ENCODE measurements at places on chromosomes 5 and 9.

GRCh38 chr5:179254638-179255271, 90.5 kb downstream of the ADAMTS2 start:
- no peak for DNase-seq

DNA sequence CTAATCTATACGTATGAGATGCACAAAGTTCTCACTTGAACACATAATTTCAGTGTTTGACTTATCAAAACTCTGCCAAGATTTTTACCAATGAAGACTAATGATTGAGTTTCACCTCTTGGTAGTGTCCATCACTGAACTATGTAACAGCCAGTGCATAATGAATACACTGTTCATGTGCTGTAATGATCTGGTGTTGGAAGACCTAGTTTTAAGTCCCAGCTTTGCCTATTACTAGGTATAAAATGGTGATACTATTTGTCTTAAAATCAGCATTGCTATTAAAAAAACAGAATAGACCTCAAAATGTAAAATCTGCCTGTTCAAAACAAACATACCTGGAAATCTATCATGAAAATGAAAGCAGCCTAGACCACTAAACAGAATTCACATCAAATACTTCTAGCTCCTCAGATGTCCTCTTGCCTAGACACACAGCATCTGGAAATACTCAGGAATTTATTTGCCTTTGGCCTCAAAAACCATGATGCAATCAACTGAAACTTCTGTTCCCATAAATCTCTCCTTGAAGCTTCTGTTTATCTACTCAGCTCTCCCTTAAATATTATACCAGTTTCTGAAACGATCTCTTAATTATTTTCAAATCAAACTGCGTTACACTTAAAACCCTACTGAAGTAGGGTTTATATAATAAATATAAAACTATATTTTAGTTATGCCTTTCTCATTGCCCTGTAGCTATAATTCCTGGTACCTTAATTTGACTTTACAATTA, 38.1 kb downstream of the MRPS27 start:
- peak; percentile 40 for DNase-seq

DNA sequence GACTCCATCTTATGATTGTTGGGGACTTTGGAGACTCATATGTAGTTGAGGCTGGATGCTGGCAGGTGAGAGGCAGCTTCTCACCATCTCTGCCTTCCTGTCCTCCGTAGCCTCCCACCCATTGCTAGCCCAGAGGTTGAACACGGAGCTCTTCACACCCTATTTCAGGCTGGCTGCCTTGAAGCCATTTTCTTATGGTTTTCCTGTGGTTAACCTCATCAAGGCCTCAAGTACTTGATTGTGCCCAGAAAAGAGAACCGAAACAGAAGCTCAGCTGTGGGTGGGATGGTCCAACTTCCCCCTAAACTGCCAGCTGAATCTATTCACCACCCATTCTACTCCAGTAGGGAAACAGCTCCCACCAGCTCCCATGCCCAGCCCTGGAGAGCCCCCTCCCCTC, 102.9 kb downstream of the LIFR start:
- DNase-seq: no peak

DNA sequence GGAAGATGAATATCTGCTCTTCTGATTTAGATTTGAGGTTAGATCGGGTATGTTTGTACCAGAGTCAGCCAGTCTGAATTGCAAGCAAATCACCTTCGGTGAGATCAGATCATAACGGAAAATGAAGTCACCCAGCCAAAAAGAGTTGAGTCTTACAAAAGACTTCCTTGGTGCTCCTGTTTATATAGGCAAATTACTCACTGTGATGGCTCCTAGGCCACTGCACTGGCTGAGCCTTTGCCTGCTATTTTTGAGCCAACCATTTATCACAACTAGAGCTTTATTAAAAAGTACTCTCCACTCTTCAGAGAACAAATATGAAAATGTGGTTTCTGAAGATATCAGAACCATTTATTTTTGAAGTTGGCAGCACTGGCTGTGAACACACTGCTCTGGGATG, 277.7 kb upstream of the PCSK5 start:
- DNase-seq: no peak

GRCh38 chr9:13064676-13065075, 214.8 kb downstream of the MPDZ start:
- DNase-seq: no peak

- no peak for DNase-seq
Observed at GRCh38 chr5:57054671-57055070, 102.7 kb upstream of the MIER3 start.

- DNase-seq: peak; percentile 8
Observed at GRCh38 chr5:50606179-50606578, 60.3 kb upstream of the PARP8 start.

GRCh38 chr5:56128113-56128512, 105.0 kb downstream of the ANKRD55 start:
- DNase-seq: no peak

- no peak for DNase-seq
Observed at GRCh38 chr5:100496296-100496695, 38.9 kb upstream of the FAM174A start.

DNA sequence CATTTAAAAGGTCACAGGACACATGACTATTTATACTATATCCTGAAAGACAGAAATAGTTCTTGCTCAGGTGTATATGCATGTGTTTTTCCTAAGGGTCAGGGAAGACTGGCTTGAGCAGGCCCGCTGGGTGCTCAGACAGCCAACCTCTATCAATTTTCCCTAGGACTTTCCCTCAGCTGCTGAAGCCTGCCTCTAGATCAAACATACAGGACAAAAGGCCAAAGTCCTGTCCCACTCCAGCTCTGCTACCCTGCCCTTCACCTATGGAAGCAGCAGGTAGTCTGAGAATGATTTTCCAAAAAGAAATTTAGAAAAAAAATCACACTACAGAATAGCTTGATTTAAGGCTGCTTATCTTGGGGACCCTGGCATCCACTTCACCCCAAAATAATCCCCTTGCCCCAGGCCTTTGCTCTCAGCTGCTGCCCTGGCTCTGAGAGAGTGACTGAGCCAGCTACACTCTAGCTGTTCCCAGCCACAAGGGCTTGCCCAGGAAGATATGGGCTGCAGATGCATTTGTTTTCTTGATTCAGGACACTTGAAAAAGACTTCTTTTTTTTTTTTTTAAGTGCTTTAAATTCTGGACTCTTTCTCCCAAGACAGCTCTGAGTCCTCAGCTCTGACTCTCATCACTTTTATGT, 42.5 kb downstream of the KLHL3 start:
- DNase-seq: no peak

GRCh38 chr5:127561254-127561653, 43.8 kb downstream of the PRRC1 start:
- DNase-seq: peak; percentile 67

DNA sequence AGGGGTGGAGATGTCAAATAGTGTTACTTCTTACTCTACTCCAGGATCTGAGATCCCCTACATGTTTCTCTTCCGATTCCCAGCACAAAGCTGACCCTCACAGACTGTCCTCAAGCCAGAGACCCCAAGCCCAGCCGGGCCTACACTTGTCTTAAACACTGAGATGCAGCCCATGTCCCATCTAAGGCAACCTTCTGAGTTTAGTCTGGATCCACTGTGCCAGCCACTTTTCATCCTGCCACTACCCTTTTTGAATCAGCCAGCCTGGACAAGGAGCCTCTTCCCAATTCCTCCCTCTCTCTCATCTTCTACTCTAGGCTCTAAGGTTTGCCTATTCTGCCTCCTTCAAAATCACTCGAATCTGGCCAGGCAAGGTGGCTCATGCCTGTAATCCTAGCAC, 6.2 kb upstream of the MYORG start:
- no peak for DNase-seq

- DNase-seq: no peak
Observed at GRCh38 chr9:72363908-72364678, 915 bp downstream of the ZFAND5 start.

DNA sequence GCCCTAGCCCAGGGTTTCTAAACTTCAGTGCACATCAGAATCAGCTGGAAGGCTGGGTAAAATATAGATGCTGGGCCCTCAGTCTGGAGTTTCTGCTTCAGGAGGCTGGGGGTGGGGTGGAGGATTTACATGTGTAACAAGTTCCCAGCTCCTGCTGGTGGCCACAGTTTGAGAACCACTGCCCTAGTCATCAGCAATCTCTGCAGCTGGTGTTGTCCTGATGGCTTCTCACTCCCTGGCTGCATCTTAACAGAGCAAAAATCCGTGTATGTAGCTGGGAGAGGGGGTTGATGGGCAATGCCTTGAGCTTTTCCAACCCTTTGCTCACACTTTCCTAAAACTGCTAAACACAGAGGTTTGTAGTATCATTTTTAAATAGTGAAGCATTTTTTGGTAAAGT, 186.0 kb upstream of the KLF9 start:
- no peak for DNase-seq

- no peak for DNase-seq
Observed at GRCh38 chr5:5285906-5286305, 136.6 kb upstream of the ICE1 start.

DNA sequence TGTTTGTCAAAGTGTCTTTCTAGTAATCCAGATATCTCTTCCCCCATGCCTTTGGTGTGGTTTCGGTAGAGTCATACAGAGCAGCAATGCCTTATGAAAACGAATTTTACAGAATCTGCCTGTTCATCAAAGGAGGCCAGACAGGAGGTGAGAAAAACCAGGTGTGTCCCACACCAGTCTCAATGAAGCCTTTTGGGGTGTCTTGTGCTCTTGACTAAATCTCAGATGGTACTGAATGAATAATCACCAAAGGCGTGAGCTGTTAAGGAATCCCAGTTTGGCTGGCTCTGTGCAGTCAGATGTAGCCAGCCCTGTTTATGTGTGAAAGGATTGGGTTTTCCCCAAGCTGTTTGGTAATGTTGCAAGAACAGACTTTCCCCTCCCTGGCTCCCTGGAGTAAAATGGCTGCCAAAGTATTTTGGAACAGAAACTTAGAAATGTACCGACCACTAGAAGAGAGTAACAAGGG, 70.8 kb upstream of the CDKN2B start:
- peak; percentile 68 for DNase-seq

GRCh38 chr5:95895251-95895650, 66.4 kb downstream of the ELL2 start:
- no peak for DNase-seq

GRCh38 chr5:111675201-111675934, 81.6 kb downstream of the NREP start:
- no peak for DNase-seq

DNA sequence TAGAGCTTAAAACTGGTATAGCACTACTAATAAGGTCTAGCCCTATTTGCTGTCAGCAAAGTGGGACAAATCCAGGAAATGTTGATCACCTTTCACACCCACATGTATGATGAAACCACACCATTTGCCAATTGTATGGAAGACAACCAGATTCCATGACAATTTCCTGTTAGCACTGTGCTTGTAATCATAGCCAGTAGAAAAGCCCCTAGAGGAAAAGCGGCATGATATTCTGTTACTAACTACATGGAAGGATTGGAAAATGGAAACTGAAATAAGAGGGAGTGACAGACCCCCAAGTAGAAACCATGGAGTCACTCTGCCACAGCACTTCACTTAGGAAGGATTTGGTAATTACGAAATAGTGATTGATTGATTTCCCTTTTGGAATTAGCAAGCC, 923 bp downstream of the SPATA6L start:
- DNase-seq: no peak

DNA sequence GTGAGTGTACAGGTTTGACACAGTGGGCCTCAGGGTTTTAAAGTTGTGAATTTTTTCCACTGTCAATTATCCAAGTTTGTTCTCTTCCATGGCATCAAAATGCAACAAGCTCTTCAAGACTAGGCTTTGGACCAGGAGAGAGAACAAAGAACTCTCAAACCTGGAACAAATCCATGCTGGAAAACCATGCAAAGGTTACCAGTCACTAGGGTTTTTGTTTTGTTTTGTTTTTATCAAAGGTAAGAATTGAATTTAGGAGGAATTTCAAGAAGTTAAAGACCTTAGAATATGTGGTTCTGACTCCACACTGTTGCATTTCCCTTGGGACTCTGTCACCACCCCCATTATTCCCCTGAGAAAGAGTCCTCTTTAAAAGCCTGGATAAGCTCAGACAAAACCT, 191.1 kb upstream of the PIK3R1 start:
- DNase-seq: no peak

GRCh38 chr9:136018257-136019031, 57.3 kb upstream of the UBAC1 start:
- no peak for DNase-seq

DNA sequence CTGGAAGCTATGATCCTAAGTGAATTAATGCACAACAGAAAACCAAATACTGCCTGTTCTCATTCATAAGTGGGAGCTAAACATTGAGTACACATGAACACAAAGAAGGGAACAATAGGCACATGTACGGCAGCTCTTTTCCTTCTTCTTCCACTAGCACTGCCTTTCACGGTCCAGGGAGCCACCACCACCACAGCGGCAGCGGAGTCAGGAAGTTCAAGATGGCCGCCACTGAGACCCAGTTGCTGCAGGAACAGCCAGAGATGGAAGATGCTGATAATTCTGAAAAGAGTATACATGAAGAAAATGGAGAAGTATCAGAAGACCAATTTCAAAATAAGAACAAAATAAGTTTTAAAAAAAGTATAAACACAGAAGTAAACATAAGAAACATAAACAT, 39.5 kb upstream of the TNFSF15 start:
- DNase-seq: no peak

DNA sequence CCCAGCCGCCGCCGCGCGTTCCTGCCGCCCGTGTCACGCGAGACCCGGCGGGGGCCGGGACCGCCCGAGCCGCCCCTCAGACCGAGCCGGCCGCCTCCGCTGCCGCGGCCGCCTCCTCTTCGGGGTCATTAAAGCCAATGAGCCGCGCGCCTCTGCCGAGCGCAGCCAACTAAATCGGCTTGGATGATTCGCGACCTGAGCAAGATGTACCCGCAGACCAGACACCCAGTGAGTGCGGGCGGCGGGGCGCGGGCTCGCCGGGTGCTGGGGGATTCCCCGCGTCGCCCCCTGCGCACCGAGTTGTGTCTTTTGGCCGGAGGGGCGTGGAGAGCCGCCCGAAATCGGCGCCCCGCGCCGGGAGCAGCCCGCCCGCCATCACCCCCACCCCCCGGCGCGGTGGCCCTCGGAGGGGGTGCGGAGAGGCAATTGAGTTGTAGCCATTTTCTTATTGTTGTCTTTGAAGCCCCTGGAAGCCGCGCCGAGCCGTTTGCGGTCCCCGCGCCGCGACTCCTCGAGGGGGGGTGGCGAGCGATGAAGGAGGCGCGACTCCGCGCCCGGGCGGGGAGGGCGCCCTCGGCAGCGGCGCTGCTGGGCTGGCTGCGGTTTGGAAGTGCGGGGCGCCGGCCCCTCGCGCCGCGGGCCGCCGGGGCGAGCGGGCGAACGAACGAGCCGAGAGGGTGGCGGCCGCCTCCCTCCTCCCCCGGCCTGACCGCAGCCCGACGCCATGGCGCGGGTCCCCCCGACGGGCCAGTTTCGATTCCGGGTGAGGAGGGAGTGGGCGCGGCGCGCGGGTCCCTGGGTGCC, 1.0 kb downstream of the TLE4 start:
- DNase-seq: no peak

DNA sequence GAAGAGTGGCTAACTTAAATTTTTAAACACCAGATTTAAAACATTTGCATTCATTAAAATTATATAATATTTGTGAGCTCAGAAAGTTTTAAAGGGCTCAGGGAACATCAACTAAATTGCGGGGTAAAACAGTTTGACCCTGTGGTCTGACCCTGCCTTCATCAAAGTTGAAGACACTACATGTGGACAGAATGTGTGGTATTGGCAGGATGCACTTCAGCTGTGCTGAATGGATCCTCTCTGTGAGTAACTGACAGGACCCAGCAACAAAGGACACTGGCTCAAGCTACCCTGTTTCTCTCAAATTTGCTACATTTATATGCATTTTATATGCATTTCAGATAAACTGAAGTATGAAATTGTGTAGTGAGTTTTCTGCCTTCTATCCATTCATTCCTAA, 288.5 kb downstream of the ZNF608 start:
- DNase-seq: no peak

GRCh38 chr9:136675477-136676296, 11.6 kb downstream of the AGPAT2 start:
- no peak for DNase-seq

All from foreskin keratinocyte (primary cell).